ENCODE measurements at places on chromosomes 5 and 9.

DNA sequence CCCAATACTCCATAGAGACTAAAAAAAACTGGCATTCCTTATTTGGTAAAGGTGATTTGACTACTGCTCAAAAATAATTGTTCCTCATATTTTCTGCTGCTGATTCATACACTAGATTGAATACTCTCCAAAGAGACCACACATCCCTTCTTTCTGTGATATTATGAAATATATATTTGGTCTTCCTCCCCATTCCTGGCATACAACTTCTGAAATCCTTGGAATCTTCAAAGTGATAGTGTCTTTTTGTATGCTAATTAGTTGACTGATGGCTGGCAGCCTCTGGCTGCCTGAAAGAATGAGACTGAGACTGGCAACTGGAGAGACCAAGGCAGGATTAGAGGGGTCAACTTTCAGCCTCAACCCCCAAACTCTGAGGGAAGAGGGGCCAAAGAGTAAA, 348.0 kb upstream of the RFX3 start:
- no peak for DNase-seq

DNA sequence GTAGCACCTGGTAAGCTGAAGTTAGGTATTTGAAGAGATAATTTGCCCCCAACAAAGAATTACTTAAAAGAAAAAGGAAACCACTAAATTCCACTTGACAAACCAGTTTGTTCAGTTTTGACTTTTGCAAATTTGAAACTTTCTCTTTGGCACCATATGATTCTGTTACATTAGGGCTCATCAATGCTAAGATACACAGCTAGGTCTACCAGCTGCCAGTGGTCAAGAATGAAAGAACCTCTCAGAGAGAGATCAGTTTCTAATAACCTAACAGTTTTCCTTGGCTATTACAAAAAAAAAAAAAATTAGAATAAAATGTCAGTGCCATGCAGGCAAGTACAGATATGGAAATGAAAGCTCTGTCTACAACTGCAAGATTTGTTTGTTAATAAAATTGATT, 92.3 kb downstream of the CAAP1 start:
- no peak for DNase-seq

DNA sequence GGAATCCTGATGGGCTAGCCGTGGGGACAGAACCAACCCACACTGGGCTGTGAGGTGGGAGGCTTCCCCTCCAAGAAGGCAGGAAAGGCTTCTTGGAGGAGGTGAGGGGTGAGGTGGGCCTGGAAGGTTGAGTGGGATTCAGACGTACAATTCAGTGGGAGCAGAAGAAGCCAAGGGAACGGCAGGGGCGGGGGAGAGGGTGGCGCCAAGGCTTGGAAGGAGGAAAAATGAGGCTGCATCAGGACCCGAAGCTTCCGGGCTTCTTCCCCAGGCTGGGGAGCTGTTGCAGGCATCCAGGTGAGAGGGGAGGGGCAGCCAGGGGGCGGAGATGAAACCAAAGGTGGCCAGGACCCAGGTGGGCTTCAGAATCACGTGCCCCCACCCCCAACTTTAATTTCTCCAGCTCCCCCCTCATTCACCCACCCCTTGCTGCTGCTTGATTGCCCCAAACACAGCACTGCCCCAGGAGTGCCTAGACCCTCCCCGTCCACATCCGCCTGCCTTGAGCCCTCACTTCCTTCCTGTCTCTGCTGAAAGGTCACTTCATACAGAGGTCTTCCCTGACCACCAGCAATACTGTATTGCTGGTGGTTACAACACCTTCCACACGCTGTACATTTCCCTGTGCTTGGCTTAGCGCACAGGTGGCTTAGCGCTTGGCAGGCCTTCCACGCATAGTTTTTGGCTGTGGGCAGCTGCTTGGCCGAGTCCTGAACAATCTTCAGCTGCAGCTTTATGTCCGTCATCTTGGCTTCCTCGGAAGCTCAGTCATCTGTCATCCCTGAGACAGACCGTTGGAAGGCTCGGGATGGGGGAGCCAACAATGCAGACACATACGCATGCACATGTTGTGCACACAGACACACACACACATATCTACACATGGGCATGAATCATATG, 193.5 kb downstream of the RGS3 start:
- no peak for DNase-seq

GRCh38 chr5:50969151-50970031, 303.0 kb downstream of the PARP8 start:
- no peak for DNase-seq

GRCh38 chr5:168916852-168917251, 337.7 kb upstream of the PANK3 start:
- DNase-seq: no peak

- DNase-seq: no peak
Measured at GRCh38 chr5:125357660-125358059, 611.2 kb upstream of the ZNF608 start.

DNA sequence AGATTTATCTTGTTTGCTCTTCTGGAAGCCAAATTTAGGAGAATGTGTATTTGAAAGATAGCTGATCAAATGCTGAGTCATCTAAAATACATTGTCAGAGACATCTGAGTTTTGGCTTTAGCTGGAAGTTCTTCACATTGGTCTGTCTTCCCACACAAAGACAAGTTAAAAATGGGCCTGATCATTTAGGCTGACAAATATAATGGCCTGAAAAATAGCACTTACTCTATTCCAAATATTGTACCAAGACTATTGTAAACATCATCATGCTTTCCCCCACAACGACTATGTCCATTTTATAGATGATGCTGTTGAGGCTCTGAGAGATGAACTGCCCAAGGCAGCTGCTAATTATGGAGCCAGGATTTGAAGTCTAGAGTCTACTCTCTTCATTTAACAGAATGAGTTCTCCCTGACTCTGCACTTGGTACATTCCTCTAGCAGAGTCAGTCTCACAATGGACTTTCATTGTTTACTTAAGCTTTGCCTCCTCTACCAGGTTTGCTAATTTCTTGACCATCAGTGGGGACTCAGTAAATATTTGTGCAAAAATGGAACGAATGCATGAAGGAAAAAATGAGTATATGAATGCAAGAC, 619.4 kb upstream of the KLF4 start:
- no peak for DNase-seq

GRCh38 chr9:128244837-128245231, 31.0 kb downstream of the GOLGA2 start:
- no peak for DNase-seq

DNA sequence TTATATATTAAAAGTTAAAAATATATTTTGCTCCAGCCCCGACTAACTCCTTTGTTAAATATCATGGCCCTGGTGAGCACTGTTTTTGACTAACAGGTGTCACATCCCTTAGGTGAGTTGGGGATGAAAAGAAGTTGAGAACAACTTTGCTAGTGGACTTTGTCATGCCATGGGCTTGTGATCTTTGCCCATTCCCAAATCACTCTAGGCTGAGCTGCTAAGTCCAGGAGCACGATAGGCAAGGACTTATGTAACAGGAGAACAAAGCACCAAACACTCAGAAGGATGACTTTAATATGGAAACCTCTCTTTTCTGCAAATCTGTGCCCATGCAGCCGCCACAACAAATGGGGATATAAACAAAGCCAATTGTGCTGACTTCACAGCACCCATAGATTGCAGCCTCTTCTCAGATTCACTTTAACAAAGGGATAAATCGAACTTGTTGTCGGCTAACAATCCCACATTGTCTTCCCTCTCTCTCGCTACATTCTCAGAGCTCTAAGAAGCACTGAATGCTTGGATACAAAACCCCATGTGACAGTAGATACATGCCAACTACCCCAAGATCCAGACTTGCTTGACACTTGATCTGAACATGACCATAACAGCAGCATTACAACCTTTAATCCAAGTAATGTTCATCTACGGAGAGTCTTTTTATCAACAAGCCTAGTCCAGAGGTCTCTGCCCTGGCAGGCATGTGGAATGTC, 86.8 kb upstream of the CD180 start:
- no peak for DNase-seq

DNA sequence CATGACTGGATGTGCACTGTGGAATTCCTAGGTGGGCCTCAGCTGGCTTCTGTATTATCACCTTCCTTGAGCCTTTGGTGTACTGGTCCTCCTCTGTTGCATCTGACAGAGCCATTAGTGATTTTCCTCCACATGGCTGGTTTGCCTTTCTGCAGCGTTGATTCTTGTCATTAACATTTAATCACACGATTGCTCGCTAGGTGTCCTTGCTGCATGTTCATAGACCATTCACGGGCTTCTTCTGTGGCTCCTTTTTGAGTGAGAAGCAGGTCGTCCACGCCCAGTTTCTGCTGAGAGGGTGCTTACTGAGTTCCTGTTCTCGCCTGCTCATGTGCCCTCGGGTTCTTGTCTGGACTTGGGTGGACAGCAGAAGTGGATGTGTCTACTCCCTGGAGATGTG, 29.3 kb downstream of the ADAMTS16 start:
- DNase-seq: no peak

DNA sequence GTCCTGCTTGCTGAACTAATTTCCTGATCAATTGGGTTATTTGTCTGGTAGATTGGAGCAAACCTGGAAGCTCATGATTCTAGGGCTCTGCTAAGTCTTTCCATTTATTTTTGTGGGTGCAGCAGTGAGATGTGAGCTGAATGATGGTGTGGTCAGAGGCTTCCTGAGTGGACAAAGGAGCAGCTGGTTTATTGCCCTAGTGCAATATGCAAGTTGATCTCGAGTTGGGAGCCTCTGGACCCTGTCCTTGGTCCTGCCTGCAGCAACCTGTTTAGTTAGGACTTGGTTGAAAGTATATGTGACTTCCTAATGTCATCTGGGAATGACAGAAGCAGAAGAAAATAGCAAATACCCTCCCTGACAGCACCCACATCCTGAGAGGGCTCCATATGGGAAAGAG, 4.2 kb upstream of the UNC5A start:
- DNase-seq: no peak

GRCh38 chr9:3507395-3508077, 18.3 kb downstream of the RFX3 start:
- no peak for DNase-seq

GRCh38 chr5:148825716-148826052, 727 bp upstream of the ADRB2 start:
- no peak for DNase-seq

- no peak for DNase-seq
Measured at GRCh38 chr9:37517923-37518322, 32.2 kb downstream of the POLR1E start.

- DNase-seq: no peak
Measured at GRCh38 chr9:108963459-108964143, 29.4 kb downstream of the ABITRAM start.

DNA sequence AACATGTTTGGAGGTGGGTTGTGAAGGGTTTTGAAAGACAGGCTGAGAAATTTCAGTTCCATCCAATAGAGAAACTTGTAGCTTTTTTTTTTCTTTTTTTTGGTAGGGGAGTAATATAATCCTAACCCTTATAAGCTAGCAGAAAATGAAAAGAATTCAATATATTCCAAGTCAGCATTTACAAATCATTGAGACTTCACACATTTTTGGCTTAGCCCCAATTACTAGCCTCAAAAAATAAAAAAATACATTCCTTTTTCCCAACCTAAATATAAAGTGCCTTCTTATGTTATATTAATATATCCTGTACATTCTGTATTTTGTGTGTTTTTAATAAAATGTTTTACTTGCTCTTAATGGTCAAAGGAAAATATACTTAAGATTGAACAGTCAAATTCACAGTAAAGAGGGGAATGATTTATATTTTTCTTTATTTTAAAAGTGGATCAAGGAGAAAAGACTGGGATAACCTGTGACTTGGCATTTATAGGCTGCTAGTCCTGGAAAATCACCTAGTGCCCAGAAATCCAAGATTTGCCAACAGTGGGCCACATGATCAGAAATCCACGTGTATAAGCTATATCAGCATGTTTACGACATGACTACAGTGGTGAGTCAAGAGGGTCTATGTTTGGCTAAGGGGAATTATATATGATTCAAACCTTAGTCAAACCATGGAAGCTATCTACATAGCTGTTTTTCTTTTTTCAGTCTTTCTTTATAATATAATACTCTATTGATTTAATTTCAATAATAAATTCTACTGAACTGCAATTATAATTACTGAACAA, 14.5 kb downstream of the HACD4 start:
- no peak for DNase-seq

DNA sequence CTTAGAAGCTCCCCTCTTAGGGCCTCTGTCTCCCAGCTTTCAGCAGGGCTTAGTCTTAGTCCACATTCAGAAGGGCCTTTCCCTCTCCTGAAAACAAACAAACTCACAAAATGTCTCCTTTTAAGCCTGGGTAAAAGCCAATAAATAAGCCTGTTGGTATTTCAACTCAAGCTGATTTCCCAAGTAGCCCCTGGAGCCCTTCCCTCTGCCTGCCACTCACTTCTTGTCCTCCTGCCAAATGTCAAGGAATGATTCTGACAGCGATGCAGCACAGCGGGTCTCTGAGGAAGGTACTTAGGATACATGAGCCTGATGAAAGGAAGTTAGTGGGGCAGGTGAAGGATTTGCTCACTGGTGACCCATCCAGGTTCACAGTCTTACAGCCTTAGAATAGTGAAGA, 210.5 kb downstream of the PJA2 start:
- no peak for DNase-seq

Measured in effector CD8-positive, alpha-beta T cell (primary cell).